ENCODE measurements at places on chromosomes 6 and 20. TPM values are rescaled to one million over a fixed set of nuclear protein-coding genes. Genes with fewer than 3 reads are reported as not detected.

SLC22A7 gene
- polyA plus RNA-seq, result not detected

C6orf118 gene
- not detected for polyA plus RNA-seq

BPIFB1 gene
- polyA plus RNA-seq, result not detected

ZNF76 gene
- 20.7 TPM for polyA plus RNA-seq

- H3K36me3 ChIP-seq, result peaks cover 18% of the 10 kb centered on the region
- H3K27me3 ChIP-seq, result no peaks in the 10 kb centered on the region
- peak overlapping the region; percentile 87 for H3K27ac ChIP-seq
These were observed 94.7 kb downstream of the RTN4IP1 start for GRCh38 chr6:106534564-106534982.

- H3K4me3 ChIP-seq, result no peak overlapping the region
- H3K36me3 ChIP-seq, result no peaks in the 10 kb centered on the region
- DNase-seq, result no peak
- no peak overlapping the region for H3K27ac ChIP-seq
- H3K4me1 ChIP-seq, result no peaks in the 10 kb centered on the region
These were observed 151.5 kb upstream of the SALL4 start for GRCh38 chr20:51953731-51954340.

DNA sequence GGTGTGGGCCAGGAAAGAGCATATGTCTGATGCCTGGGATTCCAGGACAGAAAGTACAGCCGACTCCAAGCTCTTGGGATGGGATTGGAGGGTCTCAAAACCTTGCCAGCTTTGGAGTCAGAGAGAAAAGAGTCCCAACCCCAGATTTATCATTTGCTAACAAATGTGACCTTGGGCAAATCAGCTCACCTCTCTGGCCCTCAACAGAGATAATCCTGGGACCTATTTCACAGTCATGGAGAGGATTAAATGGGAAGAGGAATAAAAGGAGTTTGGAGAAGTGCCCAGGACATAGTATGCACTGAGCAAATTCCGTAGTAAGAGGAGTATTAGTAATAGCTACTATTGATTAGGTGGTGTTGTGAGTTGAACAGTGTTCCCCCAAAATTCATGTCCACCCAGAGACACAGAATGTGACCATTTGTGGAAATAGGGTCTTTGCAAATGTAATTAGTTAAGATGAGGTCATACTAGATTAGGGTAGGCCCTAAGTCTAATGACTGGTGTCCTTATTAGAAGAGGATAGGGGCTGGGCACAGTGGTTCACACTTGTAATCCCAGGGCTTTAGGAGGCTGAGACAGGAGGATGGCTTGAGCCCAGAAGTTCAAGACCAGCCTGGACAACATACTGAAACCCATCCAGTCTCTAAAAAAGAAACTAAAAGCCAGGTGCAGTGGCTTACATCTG is 17.1 kb downstream of the RIPOR3 start:
- no peaks in the 10 kb centered on the region for H3K4me1 ChIP-seq
- H3K27ac ChIP-seq, result no peak overlapping the region
- H3K4me3 ChIP-seq, result no peak overlapping the region

- no peak for DNase-seq
- peaks cover 6% of the 10 kb centered on the region for H3K36me3 ChIP-seq
- no peak overlapping the region for H3K27ac ChIP-seq
- H3K27me3 ChIP-seq, result peaks cover 3% of the 10 kb centered on the region
These were observed 62.9 kb upstream of the MOCS1 start for GRCh38 chr6:39997101-39997635.

DNA sequence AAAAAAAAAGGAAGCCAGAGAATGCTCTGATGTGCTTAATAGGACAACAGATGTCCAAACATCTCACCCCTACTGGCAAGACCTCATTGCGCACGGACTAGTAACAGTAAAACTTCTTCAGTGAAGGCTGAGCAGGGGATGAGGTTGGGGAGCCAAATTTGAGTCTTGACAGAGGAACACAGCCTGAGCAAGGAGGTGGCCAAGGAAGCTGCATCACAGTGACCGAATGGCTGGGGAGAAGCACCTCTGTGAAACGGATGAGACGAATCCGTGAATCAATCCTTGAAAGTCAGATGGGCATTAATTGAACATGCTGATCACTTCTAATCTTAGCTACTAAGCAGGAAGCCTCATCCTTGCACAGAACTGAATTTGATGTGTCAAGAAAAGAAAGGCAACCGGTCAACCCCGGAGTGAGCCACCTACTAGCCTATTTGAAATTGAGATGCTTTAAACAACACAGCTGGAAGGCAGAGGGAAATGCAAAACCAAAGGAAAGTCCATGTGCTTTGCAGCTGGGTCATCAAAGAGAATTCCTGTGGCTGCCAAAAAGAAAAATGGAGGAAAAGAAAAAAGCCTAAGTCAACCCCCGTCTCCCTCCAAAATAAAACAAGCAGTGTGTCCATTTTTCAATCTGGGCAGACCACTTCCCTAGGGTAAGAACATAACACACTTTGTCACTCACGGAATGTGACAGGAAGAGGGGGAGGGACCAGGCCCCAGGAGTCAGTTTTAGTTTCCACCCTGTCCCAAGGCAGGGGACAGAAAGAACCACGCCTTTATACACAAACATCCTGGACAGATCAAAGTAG is 29.5 kb downstream of the PXDC1 start:
- H3K27ac ChIP-seq, result no peak overlapping the region
- no peaks in the 10 kb centered on the region for H3K36me3 ChIP-seq
- no peak overlapping the region for H3K4me3 ChIP-seq
- peaks cover 4% of the 10 kb centered on the region for H3K27me3 ChIP-seq
- DNase-seq, result no peak

- DNase-seq, result peak; percentile 29
- no peaks in the 10 kb centered on the region for H3K36me3 ChIP-seq
- no peak overlapping the region for H3K4me3 ChIP-seq
- H3K4me1 ChIP-seq, result peaks cover 8% of the 10 kb centered on the region
- peaks cover 4% of the 10 kb centered on the region for H3K27me3 ChIP-seq
These were observed 2.8 kb downstream of the SPO11 start for GRCh38 chr20:57332105-57333089.

DNA sequence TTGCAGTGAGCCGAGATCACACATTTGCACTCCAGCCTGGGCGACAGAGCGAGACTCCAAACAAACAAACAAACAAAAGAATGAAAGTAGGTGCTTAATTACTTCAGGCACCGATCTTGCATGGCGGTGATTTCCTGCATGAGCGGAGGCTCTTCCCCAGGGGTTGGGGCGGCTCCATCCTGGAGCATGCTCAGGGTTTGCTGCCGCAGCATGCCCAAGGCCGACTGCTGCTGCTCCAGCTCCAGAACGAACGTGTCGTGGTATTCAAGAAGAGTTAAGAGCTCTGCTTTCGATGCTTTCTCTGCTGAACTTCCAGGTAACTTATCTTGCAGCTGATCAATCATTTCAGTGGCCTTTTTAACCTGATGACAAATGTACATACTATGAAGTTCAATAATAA is 313.8 kb downstream of the SYNE1 start:
- no peak overlapping the region for H3K4me3 ChIP-seq
- no peaks in the 10 kb centered on the region for H3K4me1 ChIP-seq
- peaks cover 32% of the 10 kb centered on the region for H3K36me3 ChIP-seq

GRCh38 chr6:89956182-89956581 is 61.9 kb downstream of the GJA10 start:
- peaks cover 65% of the 10 kb centered on the region for H3K4me1 ChIP-seq
- H3K4me3 ChIP-seq, result no peak overlapping the region
- peaks cover 8% of the 10 kb centered on the region for H3K36me3 ChIP-seq
- H3K27ac ChIP-seq, result peak overlapping the region; percentile 17
- DNase-seq, result no peak

DNA sequence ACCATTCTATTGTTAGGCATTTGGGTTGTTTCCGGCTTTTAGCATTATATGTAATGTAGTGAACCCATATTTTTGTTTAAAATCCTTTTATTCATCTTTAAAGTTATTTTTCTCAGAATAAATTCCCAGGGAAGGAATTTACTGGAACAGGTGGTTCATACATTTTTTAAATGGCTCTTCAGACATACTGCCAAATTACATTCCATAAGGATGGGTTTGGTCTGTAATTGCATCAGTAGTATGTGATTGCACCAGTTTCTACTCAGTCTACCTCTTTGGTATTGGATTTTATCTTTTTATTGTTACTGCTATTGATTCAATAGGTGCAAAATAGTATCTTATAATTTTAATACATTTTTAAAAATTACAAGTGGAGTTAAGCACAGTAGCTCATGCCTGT is 27.2 kb downstream of the BRPF3 start:
- H3K36me3 ChIP-seq, result peaks cover 28% of the 10 kb centered on the region
- H3K4me3 ChIP-seq, result no peak overlapping the region
- no peak for DNase-seq
- H3K27me3 ChIP-seq, result no peaks in the 10 kb centered on the region

DNA sequence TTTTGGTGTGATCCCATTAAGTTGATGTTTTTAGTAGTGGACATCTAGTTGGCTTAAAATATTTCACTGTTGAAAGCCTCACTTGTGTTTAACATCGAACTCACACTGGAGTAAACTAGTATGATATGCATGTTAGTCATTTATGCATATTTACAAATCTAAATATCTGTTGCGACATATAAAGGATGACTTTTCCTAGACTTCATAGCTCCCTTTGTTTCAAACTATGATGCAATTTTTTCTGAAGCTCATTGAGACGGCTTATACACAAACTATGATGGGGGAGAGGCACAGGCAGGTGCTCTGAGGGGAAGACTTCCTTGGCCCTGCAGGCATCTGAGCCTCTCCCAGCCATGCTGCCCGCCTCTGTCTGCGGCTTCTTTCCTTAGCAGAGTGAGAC is 11.8 kb upstream of the FOXC1 start:
- no peak overlapping the region for H3K4me3 ChIP-seq
- peaks cover 25% of the 10 kb centered on the region for H3K27me3 ChIP-seq
- H3K4me1 ChIP-seq, result peaks cover 8% of the 10 kb centered on the region
- H3K27ac ChIP-seq, result no peak overlapping the region
- no peaks in the 10 kb centered on the region for H3K36me3 ChIP-seq

DNA sequence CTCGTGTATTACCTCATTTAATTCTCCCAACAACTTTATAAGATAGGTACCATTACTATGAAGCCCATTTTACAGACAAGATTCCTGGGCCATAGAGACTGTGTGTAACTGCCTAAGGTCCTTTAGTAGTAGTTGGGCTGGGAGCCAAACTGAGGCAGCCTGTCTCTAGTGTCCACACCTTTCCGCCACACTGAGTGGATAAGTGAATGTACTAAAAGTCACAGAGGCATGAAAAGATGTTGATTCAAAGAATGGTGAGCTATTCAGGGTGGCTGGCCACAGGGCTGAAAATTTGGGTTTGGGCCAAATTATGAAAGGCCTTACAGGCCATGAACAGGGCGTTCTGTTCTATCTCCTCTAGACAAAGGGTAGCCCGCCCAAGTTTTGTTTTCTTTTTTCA is 11.0 kb downstream of the CD24 start:
- peaks cover 3% of the 10 kb centered on the region for H3K27me3 ChIP-seq
- no peak overlapping the region for H3K27ac ChIP-seq
- no peak overlapping the region for H3K4me3 ChIP-seq
- no peaks in the 10 kb centered on the region for H3K36me3 ChIP-seq
- no peaks in the 10 kb centered on the region for H3K4me1 ChIP-seq
